ENCODE measurements at places on chromosomes 4 and X.

DNA sequence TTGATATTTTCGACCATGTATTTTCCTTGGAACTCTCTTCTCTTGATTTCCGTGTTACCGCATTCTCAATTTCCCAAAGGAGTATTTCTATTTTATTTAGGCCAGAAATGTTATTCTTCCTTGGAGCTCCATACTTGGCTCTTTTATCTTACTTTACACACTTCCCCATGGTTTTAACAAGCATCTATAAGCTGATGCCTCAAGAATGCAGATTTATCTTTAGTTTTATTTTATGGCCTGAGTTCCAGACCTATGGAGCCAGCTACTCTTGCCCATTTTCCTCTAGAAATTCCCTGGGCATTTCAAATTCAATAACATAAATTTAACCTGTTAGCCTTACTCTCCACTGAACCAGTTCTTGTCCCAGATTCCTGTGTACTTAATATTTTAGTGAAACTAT lies 43.7 kb downstream of the SULT1E1 start:
- DNase-seq, result no peak

- DNase-seq, result no peak
Measured at GRCh38 chr4:14987054-14987453, 15.2 kb upstream of the CPEB2 start.

DNA sequence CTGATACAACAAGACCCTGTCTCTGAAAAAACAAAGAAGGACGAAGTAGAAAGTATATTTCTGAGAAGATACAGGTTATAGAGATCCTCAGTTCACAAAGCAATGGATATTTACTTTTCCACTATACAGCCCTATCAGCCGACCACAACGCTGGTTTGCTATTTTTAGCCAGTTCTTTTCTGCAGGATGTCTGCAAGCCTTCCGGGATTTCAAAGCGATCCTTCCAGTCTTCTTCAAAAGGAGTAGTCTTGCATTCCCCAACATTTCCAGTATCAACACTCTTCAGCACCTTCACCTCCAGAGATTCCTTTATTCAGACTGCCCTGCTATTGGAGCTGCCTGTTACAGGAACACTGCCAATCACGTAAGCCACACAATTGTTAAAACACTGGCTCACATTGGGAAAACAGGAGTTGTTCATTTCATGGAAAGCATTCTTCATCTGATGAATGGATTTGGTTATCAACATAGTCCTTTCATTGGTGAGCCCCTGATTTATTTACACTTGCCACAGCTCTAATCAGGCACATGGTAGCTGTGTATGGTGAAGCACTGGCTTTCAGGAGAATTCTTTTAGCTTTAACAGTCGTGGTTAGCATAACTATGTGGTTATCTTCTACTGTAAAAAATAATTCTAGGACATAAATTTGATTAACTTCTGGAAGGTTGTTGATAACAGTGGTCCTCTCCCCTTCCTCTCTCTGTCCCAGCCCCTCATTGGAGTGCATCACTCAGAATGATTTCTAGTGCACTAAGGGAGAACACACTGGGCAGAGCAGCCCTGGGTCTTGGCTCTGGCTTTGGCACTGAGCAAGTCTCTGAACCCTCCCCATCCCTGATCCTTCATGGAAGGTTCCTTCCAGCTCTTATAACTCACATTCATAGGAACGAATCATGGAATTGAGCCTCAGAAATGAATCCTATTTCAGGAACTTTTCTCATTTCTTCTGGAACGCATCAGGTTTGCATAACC lies 109.9 kb upstream of the SORBS2 start:
- no peak for DNase-seq

- no peak for DNase-seq
Measured at GRCh38 chr4:23171976-23172375, 479.2 kb downstream of the GBA3 start.

GRCh38 chr4:85318415-85318814 lies 156.5 kb upstream of the ARHGAP24 start:
- no peak for DNase-seq

DNA sequence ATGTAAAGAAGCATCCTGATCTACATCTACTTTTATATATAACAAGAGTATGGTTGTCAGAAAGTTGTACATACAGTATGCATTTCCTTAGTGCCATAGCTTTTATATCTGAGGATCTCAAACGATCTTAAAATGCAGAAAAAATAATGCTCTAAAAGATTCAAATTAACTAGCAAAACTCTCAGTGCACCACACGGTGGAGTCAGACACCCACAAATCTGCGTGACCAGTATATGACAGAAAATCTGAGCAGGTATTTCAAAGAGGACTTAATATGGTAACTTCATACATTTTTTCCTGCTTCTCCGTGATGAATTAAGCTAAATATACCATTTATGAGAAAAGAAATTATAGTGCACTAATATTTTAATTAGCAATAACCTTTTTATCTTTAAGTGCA lies 803.0 kb downstream of the DMD start:
- DNase-seq, result no peak

- no peak for DNase-seq
Measured at GRCh38 chr4:158863296-158863695, 94.5 kb downstream of the FNIP2 start.

DNA sequence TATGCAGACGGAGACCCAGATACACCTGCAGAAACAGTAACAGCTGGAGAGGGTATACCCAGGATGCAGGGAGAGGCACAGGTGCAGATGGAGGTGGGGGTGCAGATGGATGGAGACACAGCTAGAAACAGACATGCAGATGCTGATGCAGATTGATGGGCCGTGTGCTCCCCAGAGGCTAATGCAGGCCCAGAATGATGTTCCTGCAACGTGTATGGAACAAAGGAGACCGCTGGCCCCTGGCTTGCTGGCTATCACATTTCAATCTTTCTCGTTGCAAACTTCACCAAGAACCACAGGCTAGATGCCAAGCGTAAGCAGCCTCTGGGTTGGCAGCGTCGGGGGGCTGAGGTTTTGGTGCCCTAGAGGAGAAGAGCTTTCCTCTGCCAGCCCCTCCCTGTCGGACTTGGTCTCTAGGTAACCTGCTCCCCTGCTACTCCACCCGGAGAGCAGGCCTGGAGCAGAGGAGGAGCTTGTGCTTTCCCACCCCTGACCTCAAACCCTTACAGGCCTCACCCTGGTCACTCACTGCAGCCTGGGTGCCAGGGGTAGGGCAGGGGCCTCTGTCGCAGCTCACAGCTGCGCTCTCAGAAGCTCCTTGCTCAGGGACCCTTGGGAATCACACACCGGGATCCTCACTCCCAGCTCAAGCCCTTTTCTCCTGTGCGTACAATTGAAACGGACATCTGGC lies 69.0 kb upstream of the PSAPL1 start:
- no peak for DNase-seq

- DNase-seq, result no peak
Measured at GRCh38 chr4:48227662-48228061, 42.0 kb downstream of the TEC start.

DNA sequence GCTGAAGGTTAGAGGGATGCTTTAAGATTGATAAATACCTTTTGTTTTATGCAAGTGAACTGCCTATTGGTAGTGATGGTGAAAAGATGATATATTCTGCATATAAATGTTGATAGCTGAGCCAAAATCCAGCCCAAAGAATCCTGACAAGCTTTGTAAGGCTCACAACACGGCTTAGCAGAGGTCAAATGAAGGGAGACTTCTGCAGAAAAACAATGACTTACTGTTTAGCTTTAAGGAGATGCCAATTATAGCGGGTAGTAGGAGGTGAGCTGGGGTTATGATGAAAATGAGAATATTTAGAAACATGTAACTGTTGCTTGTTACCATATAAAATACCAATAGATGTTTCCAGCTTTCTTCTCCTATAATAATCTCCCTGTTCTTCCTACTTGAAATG lies 97.1 kb downstream of the AFF1 start:
- DNase-seq, result no peak

- DNase-seq, result no peak
Measured at GRCh38 chrX:16743604-16744325, 24.4 kb downstream of the SYAP1 start.

GRCh38 chrX:107768051-107768450 lies 7.5 kb downstream of the TSC22D3 start:
- DNase-seq, result no peak

- DNase-seq, result no peak
Measured at GRCh38 chrX:115399306-115399705, 109.8 kb downstream of the LUZP4 start.

DNA sequence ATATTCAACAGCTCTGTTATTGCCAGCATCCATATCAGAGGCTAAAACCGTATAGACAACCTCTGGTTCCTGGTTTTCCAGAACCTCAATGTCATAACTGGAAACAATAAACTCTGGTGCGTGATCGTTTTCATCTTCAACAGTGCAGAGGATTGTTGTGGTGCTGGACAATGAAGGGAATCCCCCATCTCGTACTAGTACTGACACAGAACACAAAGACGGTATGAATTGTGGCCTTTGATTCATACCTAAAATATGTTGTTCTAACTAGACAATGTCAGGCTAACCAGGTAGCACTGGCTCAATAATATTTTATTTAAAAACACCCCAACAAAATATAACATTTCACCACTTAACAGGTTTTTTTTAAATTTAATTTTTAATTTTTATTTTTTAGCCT lies 186.9 kb downstream of the DCHS2 start:
- no peak for DNase-seq

GRCh38 chrX:10106806-10107205 lies 50.0 kb upstream of the CLCN4 start:
- no peak for DNase-seq

DNA sequence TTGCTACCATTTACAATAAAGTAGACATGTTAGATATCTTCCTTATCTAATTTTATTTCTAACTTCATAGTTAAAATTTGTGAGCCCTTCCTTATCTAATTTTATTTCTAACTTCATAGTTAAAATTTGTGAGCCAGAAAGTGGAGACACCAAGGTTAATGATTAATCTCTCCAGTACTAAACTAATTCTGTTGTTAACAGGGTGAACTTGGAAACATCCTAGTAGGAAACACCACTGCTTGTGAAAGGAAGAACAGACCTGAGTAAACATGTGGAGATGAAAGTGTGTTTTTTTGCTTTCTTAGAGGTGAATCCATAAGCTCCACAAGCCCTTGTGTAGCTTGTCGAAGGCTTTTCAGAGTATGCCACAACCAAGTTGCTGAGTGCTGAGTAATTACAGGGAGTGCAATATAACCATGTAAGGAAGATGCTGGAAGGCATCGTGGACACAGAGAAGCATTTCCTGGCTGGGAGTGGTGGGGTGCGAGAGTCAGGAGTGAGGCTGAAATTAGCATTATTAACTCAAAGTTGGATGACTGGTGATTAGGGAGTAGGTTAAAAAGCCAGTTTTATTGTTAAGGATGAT lies 118.6 kb upstream of the NEIL3 start:
- no peak for DNase-seq

DNA sequence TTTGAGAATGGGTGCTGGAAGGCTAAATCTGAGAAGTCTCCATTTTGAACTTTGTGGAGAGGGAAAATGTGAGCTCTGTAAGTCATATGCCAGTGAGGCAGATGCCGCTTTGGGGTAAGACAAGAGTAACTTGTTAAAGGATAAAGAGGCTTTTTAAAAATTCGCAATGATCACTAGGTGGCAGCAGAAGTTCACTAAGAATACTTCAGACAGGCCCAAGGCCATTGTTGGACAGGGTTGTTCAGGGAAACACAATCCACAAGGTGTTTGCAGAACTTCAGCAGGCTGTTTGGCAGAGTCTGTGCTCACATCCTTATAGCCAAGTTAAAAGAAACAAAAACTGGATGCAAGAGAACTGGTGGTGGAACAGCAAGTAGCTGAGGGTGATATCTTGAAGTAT lies 13.7 kb upstream of the PIGA start:
- DNase-seq, result peak; percentile 41

DNA sequence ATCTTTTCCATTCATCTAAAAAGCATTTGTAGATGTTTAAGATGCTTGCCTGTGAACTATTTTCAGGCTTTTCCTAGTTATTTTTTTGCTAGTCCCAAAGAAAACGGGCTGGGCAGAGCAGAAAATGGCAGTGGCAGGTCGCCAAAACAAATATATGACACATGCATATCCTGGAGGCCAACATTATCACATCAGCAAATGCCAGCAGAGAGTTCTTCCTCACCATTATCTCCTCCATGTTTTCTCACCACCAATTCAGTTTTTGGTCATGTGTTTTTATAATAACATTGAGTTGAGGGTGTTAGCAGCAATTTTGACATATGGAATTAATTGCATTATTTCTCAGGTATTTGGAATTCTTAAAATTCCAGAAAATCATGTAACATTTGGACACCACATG lies 97.9 kb upstream of the EOLA2 start:
- no peak for DNase-seq

DNA sequence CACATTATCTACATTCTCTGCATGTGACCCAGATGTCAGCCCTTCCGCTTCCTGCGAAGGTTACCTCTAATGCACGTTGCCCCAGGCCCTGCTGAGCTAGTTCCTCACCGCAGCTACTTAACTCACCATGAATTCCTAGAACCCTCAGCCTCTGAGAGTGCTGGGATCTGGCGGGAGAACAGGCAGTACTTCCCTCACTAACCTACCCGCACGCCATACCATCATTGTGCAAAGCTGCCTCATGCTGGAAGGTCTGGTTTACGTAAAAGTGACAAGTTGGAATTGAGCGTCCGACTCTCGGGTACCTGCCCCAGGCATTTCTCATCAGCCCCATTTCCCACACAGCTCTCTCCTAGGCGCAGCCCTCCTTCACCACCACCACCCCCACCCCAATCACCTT lies 6.3 kb downstream of the SLC25A4 start:
- DNase-seq, result no peak

- DNase-seq, result no peak
Measured at GRCh38 chrX:43238461-43238945, 417.6 kb upstream of the MAOA start.

GRCh38 chrX:39759526-39760224 lies 338.1 kb downstream of the BCOR start:
- DNase-seq, result no peak

DNA sequence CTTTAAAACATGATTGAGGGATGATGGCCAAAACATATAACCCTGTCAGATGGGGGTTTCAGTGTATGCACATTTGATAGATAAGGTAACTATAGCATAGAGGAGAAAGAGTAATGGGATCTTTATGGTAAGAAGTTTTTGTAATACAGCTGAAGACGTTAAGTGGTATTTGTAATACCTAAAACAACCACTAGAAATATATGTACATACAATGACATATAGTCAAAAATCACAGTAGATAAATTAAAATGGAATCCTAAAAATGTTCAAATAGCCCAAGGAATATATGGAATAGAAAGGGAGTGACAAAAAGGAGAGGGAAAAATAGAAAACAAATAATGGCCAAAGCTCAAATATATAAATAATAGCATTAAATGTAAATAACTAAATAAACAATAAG lies 371.3 kb upstream of the FSTL5 start:
- no peak for DNase-seq

Data from SHP77 (cell line).